Stimulated activated CD4-positive, alpha-beta T cell treated with anti-CD3 and anti-CD28 coated beads, Interleukin-12 subunit alpha, Interleukin-12 subunit beta, amount 100 ng/mL, for 24 hours (primary cell): ENCODE measurements at places on chromosomes 6 and 20.

GRCh38 chr6:156009656-156010055 is 554.0 kb upstream of the NOX3 start:
- DNase-seq, result no peak

DNA sequence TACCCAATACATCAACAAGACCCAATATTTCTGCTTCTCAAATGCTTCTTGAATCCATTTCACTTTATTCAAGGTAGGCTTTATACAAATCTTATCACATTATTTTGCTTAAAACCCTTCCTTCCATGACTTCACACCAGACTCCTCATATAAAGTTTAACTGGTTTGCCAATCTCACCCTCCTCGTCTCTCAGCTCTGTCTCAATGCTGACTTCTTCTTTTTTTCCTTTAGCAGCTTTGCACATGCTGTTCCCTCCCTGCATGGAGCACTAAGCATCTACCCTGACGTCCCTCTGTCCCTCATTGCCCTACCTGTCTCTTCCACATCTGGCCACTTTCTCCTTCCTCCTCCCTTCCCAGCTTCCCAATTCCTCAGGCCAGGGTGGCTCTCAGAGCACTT is 31.4 kb downstream of the KCNK17 start:
- DNase-seq, result no peak

DNA sequence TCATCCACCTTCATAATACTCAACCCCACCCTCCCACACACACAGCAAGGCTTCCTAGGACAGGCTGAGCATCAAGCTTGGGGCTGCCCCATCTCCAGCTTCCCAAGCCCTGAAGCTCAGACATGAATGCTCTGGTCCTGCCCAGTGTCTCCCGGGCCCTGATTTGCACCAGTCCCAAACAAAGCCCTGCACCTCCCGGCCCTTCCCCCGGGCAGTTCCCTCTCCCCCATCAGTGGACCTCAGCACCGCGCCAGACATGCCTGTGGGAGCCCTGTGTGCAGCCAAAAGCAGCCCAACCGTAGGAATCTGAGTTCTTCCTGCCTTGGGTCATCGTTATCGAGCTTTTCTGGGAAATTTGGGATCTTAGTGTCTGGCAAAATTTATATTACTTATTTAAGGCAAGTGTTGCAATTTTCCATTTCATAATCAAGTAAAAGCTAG is 63.5 kb downstream of the THBS2 start:
- DNase-seq, result no peak

DNA sequence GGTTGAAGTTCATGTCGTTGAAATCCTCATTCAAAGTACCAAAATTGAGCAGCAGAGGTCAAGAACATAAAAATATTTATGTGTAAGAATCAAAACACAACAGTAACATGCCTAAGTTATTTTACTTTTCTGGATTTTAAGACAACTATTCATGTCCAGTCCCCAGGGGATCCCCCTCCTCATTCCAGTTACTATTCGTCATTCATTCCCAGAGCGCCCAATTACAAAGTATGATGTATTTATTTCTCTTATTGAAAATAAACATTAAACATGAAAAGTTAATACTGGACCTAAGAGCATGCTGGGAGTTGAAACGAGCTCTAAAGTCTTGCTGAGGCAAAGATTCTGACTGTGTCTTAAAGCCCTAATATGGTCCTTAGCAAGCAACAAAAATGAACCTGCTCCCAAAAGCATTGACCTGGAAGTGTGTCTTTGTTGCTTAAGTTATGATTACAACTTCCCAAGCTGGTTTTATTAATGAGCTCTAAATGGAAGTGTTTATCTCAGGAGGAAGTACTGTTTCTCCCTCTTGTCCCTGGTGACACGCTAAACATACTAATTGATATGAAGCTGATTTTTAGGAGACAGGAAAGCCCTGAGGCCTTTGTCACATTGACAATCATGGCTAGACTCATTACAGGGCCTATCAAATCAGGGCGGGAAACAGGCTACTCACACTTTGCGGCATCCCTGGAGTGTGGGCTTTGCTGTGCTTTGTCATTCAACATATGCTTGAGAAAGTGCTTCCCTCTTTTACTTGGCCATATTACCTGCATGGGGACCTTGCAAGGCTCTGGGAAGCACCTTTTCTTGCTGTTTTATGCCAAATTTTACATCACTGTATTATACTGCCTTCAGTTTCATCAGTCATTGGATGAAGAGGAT is 192.2 kb upstream of the DTNBP1 start:
- DNase-seq, result no peak

DNA sequence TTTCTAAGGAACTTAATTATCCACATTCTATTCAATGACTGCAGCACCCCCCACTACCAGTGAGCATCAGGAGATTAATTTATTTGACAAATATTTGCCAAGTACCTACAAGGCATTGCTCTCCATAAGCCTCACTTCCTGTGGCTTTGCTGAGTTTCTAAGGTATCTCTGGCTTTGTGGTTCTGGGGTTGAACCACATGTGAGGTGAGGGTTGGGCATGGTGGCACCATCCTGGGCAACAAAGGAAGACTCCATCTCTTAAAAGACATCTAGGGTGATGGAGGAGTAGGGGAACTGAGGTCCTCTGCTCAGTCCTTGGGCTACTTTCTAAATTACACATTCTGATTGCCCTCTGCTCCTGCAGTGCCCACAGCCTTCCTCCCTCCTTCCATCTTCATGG is 25.5 kb upstream of the WFDC2 start:
- no peak for DNase-seq
